ENCODE measurements at places on chromosomes 12 and 14.

DNA sequence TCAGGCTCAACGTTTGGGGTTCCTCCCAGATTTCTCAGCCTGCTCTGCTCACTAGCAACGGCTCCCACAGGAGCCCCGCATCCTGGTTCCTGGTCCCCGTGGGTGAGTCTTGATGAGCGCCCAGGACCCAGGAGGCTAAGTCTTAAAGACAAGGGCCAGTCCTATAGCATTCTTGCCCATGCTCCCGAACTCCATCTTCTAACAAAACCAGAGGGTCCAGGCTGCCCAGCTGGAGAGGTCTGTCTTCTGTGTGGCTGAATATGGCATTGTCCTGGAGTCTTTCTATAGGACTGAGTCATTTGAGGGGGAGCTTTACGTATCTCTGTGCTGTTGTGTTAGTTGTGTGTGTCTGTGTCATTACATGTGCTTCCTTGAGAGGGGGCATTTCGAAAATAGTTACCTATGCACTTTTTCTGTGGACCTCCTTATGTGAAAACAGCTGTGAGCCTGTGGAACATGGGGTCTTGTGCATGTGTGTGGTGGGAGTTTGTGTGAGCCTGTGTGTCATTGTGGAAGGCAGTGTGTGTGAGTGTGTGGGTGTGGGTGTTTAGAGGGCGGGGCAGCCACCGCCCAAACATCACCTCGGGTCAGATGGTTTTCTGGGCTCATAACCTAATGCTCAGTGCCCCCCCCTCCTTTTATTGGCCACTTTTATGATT, 9.1 kb upstream of the TBX5 start:
- DNase-seq, result no peak

DNA sequence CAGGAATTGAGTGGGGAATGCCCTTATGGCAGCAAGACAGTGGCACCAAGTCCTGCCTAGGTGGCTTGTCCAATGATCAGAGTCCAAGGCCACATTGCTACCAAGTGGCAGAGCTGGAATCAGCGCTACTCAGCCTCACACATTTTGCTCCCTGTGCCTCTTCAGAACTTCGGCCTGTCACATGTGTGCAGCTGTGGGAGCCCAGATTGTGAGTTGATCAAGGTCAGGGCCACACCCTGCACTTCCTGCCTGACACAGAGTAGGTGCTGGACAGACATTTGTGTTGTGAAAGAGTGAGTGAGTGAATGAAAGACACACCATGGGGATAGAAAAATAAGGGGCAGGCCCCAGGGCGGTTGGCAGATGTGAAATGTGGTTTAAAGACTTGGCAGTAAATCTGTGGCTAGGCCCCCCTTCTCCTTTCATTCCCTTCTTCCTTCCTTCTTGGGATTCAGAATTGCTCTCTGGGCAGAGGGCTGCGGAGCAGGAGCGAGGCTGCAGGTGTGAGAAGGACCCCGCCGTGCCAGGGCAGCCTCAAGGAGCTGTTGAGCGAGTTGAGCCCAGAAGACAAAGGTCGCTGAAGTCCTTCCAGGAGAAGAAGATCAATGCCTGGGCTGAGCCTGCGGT, 83.5 kb downstream of the SLC25A47 start:
- no peak for DNase-seq

GRCh38 chr12:62533755-62534107, 67.1 kb downstream of the MON2 start:
- DNase-seq, result no peak

GRCh38 chr14:89723930-89724627, 230.5 kb downstream of the EFCAB11 start:
- DNase-seq, result no peak

DNA sequence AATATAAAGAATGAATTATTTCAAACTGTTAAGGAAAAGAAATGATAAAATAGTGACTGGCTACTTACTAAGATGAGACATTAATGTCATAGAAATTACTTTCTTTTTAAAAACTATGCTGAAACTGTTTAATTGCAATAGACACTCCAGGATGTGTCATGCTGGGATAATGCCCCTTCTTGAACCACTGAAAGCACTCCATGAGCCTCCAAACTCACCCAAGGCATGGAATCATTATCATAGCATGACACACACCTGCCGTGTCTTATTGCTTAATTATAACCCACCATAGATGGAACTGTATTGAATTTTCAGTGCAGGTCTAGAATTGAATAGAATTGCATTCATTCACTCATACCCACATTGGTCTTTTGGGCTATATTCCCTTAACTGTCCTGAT, 4.3 kb downstream of the MBIP start:
- DNase-seq, result no peak

GRCh38 chr12:27431185-27431584, 15.4 kb upstream of the SMCO2 start:
- DNase-seq, result no peak

DNA sequence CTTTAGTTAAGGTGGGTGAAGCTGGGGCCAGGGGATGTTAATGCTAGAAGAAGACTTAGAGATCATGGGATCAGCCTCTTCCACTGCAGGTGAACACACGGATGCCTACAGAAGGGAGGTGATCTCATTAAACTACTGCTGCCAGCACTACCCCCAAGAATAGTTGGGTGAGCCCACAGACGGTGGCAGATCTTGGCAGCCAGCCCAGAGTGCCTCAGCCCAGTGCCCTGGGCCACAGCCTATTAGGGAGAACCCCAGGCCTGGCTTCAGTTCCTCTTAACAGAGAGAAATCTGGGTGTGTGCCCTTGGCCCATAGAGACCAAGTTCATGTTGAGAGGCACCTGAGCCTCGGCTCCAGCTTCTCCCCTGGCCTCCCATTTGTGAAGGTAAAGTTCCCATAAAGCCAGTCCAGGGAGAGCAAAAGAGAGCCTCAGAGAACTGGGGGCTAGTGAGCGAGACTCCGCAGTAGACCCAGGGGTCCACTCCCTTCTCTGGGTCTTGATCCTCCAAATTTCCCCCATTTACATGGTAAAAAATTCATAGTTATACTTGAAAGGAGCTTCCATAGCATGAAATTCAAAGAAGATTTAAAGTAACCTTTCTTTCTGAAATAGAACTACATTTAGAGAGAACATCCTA, 125.0 kb upstream of the CCND2 start:
- no peak for DNase-seq

DNA sequence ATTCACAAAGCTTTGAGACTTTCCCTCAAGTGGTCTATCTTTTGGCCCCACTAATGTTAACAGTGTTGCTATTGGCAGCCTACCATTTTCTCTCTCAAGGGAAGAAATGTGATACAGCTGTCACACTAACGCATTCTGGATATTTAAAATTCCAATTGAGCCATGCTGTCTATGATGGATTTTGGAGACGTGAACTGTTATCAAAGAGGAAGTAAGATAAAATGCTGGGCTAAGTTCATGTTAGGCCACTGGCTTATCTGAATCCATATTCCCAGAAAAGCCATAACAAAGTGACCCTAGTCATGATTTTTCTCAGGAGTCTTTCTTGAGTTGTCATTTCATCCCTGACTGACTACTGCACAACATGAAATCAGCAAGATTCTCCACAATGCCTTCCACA, 200.2 kb downstream of the PHLDA1 start:
- DNase-seq, result no peak

GRCh38 chr12:5846950-5847349, 98.1 kb downstream of the ANO2 start:
- DNase-seq, result no peak

- DNase-seq, result no peak
Measured at GRCh38 chr14:71588028-71588427, 344.2 kb upstream of the RGS6 start.

DNA sequence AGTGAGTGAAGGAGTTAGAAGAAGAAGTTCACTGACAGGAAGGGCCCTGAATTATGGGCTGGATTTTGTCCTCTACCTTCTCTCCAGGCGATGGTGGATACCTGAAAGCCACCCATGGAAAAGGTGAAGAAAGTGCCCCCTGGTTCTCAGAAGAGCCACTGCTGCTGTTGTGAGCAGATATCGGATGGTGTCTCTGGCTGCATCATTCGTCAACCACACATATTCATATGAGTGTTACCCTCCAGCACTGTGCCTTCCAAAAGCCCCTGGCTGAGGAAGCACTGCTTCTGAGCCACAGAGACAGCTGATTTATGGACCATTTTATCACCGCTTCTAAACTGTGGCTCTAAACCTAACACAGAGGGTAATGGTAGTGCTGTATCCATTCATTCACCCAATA, 2.0 kb upstream of the ACTN1 start:
- no peak for DNase-seq
